Activated CD4-positive, alpha-beta memory T cell treated with anti-CD3 and anti-CD28 coated beads for 36 hours (primary cell): ENCODE measurements at places on chromosomes 13 and 19. TPM values are rescaled to one million over a fixed set of nuclear protein-coding genes. Genes with fewer than 3 reads are reported as not detected.
A peak's percentile ranks its signal among the peaks of the same experiment; 100 is the strongest.

DNA sequence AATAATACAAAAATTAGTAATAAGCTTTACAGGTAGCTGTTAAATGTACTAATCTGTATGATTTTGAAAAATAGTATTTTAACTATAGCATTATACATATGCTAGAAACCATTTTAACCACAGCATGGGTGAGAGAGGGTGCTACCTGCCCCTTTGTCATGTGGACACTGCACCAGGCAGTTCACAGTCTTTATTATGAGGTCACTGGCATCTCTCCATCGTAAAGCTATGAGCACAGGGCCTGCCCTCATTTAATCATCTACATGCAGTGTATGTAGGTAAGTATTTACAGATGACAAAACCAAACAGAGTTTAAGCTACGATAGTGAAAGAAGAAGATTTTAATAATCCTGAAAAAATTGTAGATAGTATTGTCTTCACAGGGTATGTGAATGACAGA, 21.7 kb downstream of the EDNRB start:
- no peaks in the 10 kb centered on the region for H3K36me3 ChIP-seq
- no peak overlapping the region for H3K27ac ChIP-seq
- H3K4me3 ChIP-seq = no peak overlapping the region
- DNase-seq = no peak
- H3K4me1 ChIP-seq = no peaks in the 10 kb centered on the region

- peaks cover 13% of the 10 kb centered on the region for H3K4me1 ChIP-seq
- H3K27ac ChIP-seq = peak overlapping the region; percentile 38
- H3K4me3 ChIP-seq = no peak overlapping the region
These were observed 15.0 kb downstream of the SAFB2 start for GRCh38 chr19:5607318-5608275.

GRCh38 chr13:89518289-89519077, 1829.0 kb upstream of the MIR17HG start:
- no peaks in the 10 kb centered on the region for H3K36me3 ChIP-seq
- H3K27ac ChIP-seq = no peak overlapping the region
- DNase-seq = no peak
- H3K27me3 ChIP-seq = no peaks in the 10 kb centered on the region

- H3K4me1 ChIP-seq = peaks cover 4% of the 10 kb centered on the region
- no peak overlapping the region for H3K4me3 ChIP-seq
- H3K27me3 ChIP-seq = no peaks in the 10 kb centered on the region
- no peaks in the 10 kb centered on the region for H3K36me3 ChIP-seq
These were observed 63.5 kb downstream of the TSHZ3 start for GRCh38 chr19:31285744-31286143.

GRCh38 chr13:79810669-79811068, 329.7 kb downstream of the NDFIP2 start:
- no peak for DNase-seq
- no peak overlapping the region for H3K27ac ChIP-seq
- no peaks in the 10 kb centered on the region for H3K4me1 ChIP-seq
- no peaks in the 10 kb centered on the region for H3K27me3 ChIP-seq

DNA sequence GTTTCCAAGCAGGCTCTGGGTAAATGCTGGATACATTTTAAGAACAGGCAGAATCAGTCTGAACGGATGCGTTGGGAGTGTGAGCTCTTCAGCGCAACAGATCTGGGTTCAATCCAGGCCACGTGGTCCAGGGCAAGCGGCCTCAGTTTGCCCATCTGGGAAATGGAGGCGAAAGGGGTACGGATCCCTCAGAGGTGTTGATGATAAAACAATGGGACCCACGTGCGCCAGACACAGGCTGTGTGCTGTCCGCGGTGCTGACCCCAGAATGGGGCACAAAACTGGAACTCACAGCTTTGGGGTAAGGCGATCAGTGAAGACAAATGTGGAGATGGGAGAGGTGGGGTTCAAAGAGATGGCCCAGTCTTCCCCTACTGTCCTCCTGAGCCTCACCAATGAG, 13.1 kb upstream of the PDE4C start:
- H3K4me3 ChIP-seq = no peak overlapping the region
- H3K27ac ChIP-seq = no peak overlapping the region
- peaks cover 28% of the 10 kb centered on the region for H3K27me3 ChIP-seq
- no peaks in the 10 kb centered on the region for H3K4me1 ChIP-seq
- H3K36me3 ChIP-seq = no peaks in the 10 kb centered on the region
- DNase-seq = no peak

DNA sequence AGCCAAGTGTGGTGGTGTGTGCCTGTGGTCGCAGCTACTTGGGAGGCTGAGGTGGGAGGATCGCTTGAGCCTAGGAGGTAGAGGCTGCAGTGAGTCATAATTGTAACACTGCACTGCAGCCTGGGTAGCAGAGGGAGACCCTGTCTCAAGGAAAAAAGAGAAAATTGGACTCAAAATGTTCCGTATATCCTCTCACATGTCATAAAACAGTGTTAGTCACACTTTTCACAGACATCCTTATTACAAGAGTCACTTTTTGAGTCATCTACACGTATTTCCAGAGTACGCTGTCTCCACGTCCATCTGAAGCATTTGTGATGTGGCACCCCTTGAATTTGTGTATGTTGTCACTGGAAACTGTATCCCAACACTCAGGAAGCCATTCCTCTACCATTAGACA, 133.0 kb downstream of the SIPA1L3 start:
- no peaks in the 10 kb centered on the region for H3K27me3 ChIP-seq
- H3K36me3 ChIP-seq = no peaks in the 10 kb centered on the region
- peaks cover 7% of the 10 kb centered on the region for H3K4me1 ChIP-seq
- peak; percentile 38 for DNase-seq

DNA sequence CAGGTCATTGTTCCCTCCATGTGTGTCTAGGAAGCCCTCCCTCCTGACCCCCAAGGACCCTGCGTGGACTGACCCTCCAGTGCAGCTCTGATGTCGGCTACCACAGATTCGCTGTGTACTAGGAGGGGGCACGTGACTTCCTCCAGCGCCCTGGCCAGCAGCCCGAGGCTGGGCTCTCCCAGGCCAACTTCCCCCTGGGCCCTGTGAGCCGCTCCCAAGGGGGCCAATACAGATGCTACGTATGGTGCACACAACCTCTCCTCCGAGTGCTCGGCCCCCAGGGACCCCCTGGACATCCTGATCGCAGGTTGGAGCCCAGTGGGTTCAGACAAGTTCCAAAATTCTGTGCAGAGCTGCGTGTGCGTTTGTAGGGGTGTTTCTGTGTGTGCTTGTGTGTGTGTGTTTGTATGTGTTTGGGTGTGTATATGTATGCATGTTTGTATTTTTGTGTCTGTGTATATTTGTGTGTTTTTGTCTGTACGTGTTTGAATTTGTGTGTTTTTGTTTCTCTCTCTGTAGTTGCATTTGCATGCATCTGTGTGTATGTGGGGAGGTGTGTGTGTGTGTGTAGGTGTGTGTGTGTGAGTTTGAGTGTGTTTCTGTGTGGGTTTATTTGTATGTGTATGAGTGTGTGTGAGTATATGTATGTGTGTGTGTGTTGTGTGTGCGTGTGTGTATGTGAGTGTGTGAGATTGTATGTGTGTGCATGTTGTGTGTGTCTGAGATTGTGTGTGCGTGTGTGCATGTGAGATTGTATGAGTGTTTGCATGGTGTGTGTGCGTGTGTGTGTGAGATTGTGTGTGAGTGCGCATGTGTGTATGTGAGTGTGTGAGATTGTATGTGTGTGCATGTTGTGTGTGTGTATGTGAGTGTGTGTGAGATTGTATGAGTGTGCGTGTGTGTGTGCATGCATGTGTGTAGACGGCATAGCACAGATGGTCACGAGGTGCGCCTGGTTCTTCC, 21.4 kb upstream of the LILRA2 start:
- peaks cover 17% of the 10 kb centered on the region for H3K27me3 ChIP-seq
- H3K27ac ChIP-seq = no peak overlapping the region
- H3K4me1 ChIP-seq = no peaks in the 10 kb centered on the region
- no peak overlapping the region for H3K4me3 ChIP-seq
- no peaks in the 10 kb centered on the region for H3K36me3 ChIP-seq

- H3K27me3 ChIP-seq = peaks cover 26% of the 10 kb centered on the region
- H3K4me1 ChIP-seq = peaks cover 3% of the 10 kb centered on the region
- H3K4me3 ChIP-seq = no peak overlapping the region
- peaks cover 2% of the 10 kb centered on the region for H3K36me3 ChIP-seq
- H3K27ac ChIP-seq = no peak overlapping the region
These were observed 2.2 kb downstream of the HIF3A start for GRCh38 chr19:46299004-46299509.

ADGRE1 gene
- total RNA-seq = 6.6 TPM

- H3K27ac ChIP-seq = no peak overlapping the region
- H3K4me3 ChIP-seq = no peak overlapping the region
- no peaks in the 10 kb centered on the region for H3K4me1 ChIP-seq
- H3K36me3 ChIP-seq = no peaks in the 10 kb centered on the region
- DNase-seq = no peak
These were observed 769.2 kb downstream of the DIAPH3 start for GRCh38 chr13:59394496-59394895.

DNA sequence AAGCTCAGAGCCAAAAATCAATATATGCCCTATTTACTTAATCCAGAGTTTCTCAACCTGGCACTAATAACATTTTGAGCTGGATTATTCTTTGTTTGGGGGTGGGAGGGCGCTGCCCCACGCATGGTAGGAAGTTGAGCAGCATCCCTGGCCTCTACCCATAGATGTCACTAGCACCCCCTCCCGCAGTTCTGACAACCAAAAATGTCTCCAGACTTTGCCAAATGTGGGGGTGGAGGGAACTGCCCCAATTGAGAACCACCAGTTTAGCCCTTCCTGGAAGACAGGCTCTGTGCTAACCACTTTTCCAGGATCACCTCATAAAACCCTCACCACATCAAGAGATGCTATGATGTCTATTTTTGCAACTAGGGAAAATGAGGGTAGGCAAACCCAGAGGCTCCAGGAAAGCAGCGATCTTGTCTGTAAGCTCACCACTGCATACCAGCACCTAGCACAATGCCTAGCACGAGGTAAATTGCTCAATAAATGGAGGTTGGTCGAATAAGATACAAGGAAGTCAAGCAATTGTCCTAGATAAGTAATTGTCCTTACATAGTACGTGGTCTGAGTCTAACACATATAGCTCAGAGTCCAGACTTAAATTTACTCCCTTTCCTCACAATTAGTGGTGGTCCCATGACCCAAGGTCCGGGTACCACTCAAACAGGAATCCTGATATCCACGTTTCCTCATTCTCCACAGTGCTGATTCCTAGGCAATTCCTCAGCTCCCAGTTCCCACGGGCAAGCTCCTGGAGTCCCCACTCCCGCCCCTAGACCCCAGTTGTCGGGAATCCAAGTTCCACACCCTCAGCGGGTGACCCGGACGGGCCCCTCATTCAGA, 892 bp downstream of the TRIR start:
- peak; percentile 78 for DNase-seq
- peaks cover 44% of the 10 kb centered on the region for H3K4me1 ChIP-seq
- peak overlapping the region; percentile 94 for H3K4me3 ChIP-seq
- peaks cover 36% of the 10 kb centered on the region for H3K36me3 ChIP-seq
- peak overlapping the region; percentile 96 for H3K27ac ChIP-seq

DNA sequence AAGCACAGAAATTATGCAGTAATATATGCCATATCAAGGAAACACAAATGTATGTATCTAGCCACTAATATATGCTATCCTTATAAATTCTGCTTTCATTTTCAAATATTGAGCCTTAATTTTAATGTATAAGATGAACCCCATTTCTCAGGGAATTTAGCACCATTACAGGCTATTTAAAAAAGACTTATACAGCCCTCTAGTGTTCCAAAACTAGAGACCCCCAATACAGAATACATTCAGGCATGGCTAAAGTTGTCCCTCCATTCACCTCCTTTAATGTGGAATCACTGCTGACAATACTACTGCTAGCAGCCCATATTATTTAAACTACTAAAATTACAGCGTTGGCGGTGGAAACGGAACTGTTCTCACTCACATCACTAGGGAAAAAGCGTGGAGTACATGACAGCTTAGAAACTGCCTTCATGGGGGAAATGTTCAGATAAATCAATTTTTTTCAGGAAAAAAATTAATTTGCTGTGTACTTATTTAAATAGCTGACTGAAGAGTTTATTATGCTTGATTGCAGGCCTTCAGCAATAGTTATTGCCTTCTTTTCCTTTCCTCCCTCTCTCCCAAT, 541.0 kb downstream of the PCDH9 start:
- no peaks in the 10 kb centered on the region for H3K27me3 ChIP-seq
- H3K27ac ChIP-seq = no peak overlapping the region
- no peak for DNase-seq
- H3K4me1 ChIP-seq = no peaks in the 10 kb centered on the region
- H3K4me3 ChIP-seq = no peak overlapping the region

DNA sequence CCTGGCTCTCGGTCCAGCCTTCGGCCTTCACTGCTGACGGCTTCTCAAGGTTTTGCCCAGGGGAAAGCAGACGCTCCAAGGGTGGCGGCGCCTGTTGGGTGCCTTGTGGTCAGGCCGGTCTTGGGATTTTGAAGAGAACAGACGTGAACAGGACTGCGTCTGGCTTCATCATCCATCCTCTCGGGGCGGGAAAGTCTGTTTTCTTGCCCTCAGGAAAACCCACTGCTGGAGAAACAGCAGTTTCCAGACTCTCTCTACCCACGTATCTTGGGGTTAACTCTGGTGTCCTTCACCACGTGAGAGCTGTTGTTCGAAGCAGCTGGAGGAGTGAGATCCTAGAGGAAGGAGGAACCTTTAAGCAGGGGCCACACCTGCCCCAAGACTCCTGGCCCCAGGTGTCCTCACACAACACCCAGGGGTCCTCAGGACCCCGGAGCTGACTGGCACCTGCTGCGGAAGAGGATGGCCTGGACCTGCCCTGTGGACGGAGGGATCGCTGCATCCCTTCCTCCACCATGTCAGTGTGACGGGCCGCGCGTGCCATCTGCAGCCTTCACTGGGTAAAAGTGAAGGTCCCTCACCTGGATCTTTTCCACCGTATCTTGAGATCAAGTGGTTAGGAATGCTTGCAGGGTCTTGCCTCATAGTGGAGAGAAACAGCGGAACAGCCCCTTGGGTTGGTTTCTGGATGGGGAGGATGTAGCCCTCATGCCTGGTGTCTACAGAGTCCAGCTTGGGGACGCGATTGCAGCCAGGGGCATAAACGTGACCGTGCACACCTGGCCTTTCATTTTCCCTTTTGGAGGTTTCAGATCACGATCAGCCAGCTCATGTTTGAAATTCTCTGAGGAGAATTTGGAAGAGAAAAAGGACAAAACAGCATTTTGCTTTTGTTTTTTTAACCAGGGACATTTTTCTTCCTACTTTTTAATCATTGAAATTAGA, 69.5 kb upstream of the MCF2L start:
- H3K27ac ChIP-seq = no peak overlapping the region
- peaks cover 12% of the 10 kb centered on the region for H3K27me3 ChIP-seq
- no peak overlapping the region for H3K4me3 ChIP-seq
- no peak for DNase-seq
- peaks cover 4% of the 10 kb centered on the region for H3K4me1 ChIP-seq
